Activated naive CD4-positive, alpha-beta T cell (primary cell): ENCODE measurements at places on chromosomes 5 and 9.

DNA sequence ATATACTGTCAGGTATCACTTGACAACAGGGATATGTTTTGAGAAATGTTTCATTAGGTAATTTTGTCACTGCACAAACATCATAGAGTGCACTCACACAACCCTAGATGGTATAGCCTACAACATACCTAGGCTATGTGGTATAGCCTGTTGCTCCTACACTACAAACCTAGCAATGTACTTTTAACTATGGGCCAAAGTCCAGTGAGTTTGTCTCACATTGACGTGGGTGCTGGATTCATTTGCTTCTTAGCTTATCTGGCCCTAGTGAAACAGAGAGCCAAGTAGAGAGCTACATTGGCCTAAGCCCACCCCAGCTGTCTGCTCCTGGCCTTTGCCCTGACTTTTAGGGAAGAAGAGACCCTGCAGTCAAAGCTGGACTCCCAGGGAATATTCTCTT lies 180.7 kb upstream of the EGFLAM start:
- no peak for DNase-seq

DNA sequence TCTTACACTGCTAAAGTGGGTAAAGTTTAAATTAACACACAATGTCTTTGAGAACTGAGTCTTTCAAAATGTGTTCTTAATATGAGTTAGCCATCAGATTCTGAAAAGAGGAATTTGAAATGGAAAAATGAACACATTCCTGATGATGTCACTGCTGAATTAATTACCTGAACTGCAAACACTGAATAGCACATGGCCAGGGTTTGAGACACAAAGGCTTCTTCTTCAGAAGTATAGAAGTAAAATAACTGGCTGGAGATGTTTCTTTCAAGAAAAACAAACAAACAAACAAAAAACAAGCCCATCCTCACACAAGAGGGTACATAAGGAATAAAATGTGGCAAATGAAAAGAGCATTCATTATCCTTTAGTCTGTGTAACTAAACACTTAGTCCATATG lies 7.1 kb downstream of the GLIS3 start:
- DNase-seq: no peak

GRCh38 chr5:89208392-89208791 lies 325.4 kb upstream of the MEF2C start:
- DNase-seq: no peak

DNA sequence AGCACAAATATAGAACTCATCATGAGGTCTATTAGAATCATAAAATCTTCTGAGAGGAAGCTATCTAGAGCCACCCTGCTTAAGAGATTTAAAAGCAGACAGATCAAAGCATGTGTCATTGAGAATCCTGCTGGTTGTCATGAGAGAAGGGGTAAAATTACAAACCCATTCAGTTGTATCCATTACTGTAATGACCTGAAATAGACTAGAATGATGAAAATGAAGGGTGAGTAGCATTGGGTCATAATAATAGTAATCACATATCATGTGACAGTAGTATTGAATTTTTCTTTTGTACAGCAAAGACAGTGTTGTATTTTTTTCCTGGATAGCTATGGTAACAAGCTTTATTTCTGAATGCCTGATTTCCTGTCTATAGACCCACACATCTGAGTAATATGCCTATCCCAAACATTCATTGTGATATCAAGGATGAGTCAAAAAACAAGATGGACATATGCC lies 149.0 kb downstream of the PDE4D start:
- no peak for DNase-seq

GRCh38 chr5:65820373-65820772 lies 98.4 kb downstream of the NLN start:
- no peak for DNase-seq

GRCh38 chr9:111284703-111285102 lies 45.3 kb downstream of the OR2K2 start:
- DNase-seq: no peak

DNA sequence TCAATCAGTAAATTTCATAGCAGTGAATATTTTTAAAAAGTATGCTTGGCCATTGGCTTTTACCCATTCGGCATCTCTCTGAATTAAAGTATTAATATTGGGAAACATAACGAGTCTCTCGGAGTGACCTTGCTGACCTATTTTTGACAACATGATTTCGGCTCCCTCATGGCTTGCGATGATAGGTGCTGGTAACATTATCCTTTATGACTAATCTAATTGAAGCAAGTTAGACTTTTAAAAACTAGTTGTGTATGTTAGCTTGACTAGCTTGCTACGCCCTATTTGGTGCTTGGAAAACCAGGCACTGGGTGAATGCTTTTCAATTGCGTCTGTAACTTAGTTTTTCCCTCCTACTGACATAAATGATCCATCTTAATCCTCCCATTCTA lies 1.1 kb downstream of the ZNF366 start:
- DNase-seq: no peak

GRCh38 chr9:4799033-4799430 lies 6.3 kb downstream of the RCL1 start:
- no peak for DNase-seq

DNA sequence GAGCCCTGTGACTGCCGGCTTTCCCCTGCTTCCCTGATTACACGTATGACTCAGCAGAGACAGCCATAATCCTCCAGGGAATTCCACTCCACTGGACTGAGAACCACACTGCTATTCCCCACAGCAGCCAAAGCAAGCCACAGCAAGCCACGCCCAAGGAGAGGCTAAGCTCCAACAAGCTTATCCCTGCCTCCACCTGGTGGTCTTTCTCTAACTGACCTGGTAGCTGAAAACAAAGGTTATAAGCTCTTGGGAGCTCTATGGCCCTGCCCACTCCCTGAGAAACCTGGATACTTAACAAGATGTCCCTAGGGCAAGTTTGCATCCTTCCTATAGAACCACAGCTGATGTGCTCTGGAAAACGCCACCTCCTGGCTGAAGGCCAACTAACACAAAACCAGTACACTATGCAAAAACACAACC lies 613.7 kb upstream of the CDH18 start:
- no peak for DNase-seq
